ENCODE measurements at places on chromosomes 2 and 18. TPM values are rescaled to one million over a fixed set of nuclear protein-coding genes. Genes with fewer than 3 reads are reported as not detected.
A peak's percentile ranks its signal among the peaks of the same experiment; 100 is the strongest.

- peak; percentile 11 for DNase-seq
Measured at GRCh38 chr18:70499218-70499691, 210.4 kb downstream of the SOCS6 start.

DNA sequence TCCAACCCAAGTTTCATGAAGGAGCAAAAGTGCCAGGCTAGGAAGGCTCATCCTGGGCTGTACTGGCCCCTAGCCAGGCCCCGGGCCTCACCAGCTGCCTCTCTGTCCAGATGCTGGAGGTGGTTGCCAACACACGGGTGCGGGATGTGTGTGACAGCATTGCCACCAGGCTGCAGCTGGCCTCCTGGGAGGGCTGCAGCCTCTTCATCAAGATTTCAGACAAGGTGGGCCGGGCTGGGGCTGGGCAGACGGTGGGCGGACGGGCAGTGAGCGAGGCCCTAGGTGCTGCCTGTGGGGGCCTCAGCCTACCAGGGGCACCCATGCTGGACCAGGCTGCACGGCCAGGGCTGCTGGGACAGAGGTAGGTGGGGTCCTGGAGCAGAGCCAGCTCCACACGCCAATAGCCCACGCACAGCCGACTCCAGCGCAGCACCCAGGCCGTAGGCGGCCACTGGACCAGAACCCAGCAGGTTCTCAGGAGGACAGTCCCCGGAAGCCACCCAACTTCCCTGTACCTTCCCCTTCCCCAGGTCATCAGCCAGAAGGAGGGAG, 11.8 kb upstream of the GPR17 start:
- no peak for DNase-seq

DNA sequence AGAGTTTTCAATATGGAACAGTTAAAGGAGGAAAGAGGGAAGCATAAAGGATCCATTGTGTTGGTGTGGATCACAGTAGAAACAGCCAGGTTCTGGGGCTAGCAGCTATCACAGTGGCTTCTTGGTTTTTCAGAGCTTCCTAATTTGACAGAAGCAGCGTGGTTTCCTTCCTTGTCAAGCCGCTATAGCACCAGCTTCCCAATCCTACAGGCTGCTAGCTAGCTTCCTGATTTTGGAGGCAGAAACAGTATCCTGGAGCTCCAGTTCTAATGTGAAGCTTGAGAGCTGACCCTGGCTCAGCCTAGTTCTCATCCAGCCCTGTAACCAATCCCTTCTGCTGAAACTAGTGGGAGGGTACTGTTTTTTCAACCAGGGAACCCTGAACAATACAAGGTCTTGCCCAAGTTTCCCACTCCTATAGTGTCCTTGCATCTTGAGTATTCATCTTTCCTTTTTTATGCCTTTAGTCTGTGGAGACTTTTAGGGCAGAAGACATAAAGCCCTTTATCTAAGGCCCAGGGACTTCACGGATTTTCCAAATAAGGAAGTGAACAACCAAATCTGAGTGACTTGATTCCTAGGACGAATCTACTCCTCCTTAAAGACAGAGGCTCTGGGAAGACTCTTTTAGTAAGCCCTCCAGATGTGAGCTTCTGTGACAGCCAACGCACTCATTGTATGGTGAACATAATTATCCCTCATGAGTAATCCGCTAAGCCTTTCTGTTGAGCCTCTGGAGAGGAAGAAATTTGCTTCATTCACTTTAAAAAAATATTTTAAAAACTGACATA, 33.8 kb downstream of the CCDC93 start:
- DNase-seq = no peak

- no peak for DNase-seq
Measured at GRCh38 chr2:209556354-209556961, 132.6 kb downstream of the MAP2 start.

DNA sequence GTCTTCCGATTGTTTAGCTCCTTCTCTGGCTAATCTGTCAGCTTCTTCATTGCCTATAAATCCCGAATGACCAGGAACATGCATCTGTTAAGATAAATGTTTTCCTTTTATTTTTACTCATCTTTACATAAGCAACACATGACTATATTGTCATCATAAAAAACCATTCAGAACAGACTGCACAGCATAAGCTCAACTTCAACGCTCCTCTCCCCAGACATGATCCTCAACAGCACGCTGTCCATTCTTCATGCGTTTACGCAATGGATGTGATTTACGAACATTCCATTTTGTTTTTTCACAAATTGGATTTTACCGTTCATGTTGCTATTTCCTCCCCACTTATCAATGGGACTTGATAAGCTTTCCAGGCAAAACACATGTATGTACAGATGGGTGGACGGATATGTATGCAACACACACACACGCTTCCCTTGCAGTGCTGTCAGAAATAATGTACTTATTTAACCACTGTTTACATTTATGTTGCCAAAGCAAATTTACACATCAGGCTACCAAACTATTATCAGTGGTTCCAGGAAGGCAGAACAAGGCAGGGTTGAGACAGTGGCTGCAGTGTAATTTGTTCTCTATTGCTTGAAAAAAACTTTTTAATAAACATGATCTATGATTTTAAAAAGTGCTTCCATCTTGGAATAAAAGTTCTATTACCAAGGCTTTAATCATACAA, 12.2 kb downstream of the RNASEH1 start:
- DNase-seq = no peak

DNA sequence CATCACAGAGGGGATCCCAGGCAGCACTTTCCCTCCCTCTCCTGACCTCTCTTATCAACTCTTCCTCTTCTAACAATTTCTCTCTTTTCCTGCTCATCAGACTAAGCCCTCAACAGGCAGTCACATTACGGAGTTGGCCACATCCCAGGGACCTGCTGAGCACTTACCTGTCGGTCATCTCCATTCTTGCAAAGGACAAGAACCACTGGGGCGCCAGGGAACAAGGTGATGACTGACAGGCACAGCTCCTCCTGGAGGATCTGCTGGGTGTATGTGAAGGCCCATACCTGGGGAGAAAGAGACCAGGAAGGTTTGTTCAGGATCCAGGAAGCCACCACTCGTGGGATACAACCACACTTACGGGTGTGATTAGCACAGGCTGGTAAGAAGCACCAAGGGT, 104.8 kb upstream of the CAPN13 start:
- DNase-seq = no peak

- DNase-seq = no peak
Measured at GRCh38 chr2:99656994-99657393, 167.2 kb upstream of the REV1 start.

DNA sequence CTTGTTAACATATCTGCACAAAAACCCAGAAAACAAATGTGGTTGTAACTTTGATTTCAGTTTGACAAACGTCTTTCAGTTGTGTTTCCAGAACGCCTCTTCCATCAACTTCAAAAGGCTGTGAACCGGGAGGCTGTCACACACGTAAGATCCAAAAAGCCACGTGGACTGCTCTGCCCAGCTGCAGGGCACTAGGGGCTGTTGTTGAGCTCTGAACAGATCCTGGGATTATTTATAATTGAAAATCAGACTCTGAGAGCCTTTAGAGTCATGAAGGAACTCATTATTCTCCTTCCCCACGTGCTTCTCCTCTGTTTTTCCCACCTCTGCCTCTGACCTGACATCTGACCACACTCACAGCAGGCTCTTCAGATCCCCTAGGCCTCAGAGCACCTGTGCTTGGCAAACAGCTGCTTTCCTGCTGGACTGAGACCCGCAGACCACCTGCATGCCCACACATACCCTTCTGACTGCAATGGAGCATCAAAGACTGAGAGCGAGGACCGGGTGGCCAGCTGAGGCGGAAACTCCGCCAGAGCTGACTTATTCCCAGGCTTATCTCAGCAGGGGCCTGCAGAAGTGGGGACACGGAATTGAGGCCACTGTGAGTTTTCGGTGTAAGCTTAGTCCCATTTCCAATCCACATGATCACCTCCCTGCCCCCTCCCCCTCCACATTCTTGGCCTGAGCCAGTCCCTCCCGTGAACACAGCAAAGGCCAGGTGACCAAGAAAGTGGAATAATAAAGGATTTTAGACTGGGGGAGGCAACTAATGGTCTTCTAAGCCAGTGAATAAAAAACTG, 114.8 kb downstream of the ATL2 start:
- DNase-seq = no peak

Gene PROKR1
- total RNA-seq = not detected

Gene AMER3
- total RNA-seq = not detected

Gene LRRC30
- not detected for total RNA-seq

Gene TCF7L1
- not detected for total RNA-seq

Gene SERPINB12
- not detected for total RNA-seq

Measured in CD8-positive, alpha-beta memory T cell (primary cell).